ENCODE measurements at places on chromosomes 5 and 9. TPM values are rescaled to one million over a fixed set of nuclear protein-coding genes. Genes with fewer than 3 reads are reported as not detected.

Gene FCN2
- not detected for polyA plus RNA-seq

Gene ZNF608
- polyA plus RNA-seq: 0.23 TPM

Gene TGFBR1
- 2.9 TPM for polyA plus RNA-seq

Gene CMBL
- 15.7 TPM for polyA plus RNA-seq

Gene MEF2C
- polyA plus RNA-seq: 199 TPM

Gene OR1L1
- not detected for polyA plus RNA-seq

Gene APBB3
- 11.2 TPM for polyA plus RNA-seq

Gene PCDH1
- 0.15 TPM for polyA plus RNA-seq

Gene ARHGEF28
- polyA plus RNA-seq: 0.60 TPM

Gene PCDHA6
- polyA plus RNA-seq: not detected

Gene TPPP
- 0.24 TPM for polyA plus RNA-seq

Gene CRAT
- 3.2 TPM for polyA plus RNA-seq

Gene ANKRD18B
- polyA plus RNA-seq: not detected

Gene MARCHF3
- polyA plus RNA-seq: 17.4 TPM

Gene TXNDC15
- 45.8 TPM for polyA plus RNA-seq

Gene UGT3A1
- not detected for polyA plus RNA-seq

Gene ABHD17B
- polyA plus RNA-seq: 21.4 TPM

Gene SLC6A7
- not detected for polyA plus RNA-seq

Gene SLC45A2
- not detected for polyA plus RNA-seq

Gene CPEB4
- polyA plus RNA-seq: 13.3 TPM

Gene PCDHGA8
- polyA plus RNA-seq: not detected

Gene GFI1B
- polyA plus RNA-seq: 0.05 TPM

Gene FAM221B
- not detected for polyA plus RNA-seq

Gene IL13
- polyA plus RNA-seq: not detected

Gene FOXI1
- polyA plus RNA-seq: not detected

Gene PTGER4
- 0.62 TPM for polyA plus RNA-seq

Gene GZMA
- not detected for polyA plus RNA-seq

Gene AHRR
- 21.3 TPM for polyA plus RNA-seq

Gene FOXD4L5
- not detected for polyA plus RNA-seq

Gene SPATA31A3
- polyA plus RNA-seq: not detected

Gene SPINK6
- polyA plus RNA-seq: not detected

Gene OR13J1
- not detected for polyA plus RNA-seq

Gene CDKN2A
- 36.5 TPM for polyA plus RNA-seq

Gene NFIB
- 0.14 TPM for polyA plus RNA-seq

Measured in GM12878 (cell line).